Stimulated activated CD8-positive, alpha-beta memory T cell treated with anti-CD3 and anti-CD28 coated beads, Interleukin-4, amount 100 ng/mL, for 4 hours (primary cell): ENCODE measurements at places on chromosomes 5 and 9.

GRCh38 chr5:98772415-98773213 lies 849 bp upstream of the RGMB start:
- no peak for DNase-seq

GRCh38 chr5:6994097-6994496 lies 280.9 kb downstream of the TENT4A start:
- DNase-seq, result no peak

DNA sequence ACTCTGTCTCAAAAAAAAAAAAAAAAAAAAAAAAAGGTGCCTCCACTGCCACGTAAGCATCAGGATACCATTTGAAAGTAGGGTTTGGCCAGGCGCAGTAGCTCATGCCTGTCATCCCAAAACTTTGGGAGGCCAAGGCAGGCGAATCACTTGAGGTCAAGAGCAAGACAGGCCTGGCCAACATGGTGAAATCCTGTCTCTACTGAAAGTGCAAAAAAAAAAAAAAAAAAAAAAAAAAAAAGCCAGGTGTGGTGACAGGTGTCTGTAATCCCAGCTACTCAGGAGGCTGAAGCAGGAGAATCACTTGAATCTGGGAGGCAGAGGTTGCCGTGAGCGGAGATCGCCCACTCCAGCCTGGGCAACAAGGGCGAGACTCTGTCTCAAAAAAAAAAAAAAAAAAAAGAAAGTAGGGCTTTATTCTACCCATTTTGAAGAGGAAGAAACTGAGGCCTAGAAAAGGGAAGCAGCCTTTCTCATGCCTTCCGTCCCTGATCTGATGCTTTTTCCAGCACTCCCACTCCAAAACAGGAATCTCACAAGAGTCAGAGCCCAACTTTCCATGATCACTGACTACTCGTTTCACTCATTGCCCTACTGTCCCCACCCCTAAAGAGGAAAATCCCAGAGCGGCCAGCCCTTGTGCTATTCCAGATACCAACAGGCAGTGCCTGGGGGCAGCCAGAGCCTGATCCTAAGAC lies 16.3 kb upstream of the CCIN start:
- no peak for DNase-seq

- DNase-seq, result no peak
Measured at GRCh38 chr5:158899211-158899610, 200.5 kb downstream of the EBF1 start.

- no peak for DNase-seq
Measured at GRCh38 chr5:122780296-122780695, 5.4 kb downstream of the SNX2 start.

- DNase-seq, result no peak
Measured at GRCh38 chr5:128111818-128112448, 28.4 kb downstream of the SLC12A2 start.

GRCh38 chr5:98827161-98827560 lies 53.7 kb downstream of the RGMB start:
- DNase-seq, result no peak

DNA sequence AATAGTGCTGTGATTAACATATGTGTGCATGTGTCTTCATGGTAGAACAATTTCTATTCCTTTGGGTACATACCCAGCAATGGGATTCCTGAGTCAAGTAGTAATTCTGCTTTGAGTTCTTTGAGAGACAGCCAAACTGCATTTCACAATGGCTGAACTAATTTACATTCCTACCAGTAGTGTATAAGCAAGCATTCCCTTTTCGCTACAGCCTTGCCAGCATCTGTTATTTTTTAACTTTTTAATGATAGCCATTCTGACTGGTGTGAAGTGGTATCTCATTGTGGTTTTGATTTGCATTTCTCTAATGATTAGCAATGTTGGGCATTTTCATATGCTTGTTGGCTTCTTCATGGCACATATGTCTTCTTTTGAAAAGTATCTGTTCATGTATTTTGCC lies 308.5 kb downstream of the ARRDC3 start:
- DNase-seq, result no peak

- DNase-seq, result no peak
Measured at GRCh38 chr5:144451187-144451973, 280.7 kb downstream of the KCTD16 start.

- no peak for DNase-seq
Measured at GRCh38 chr9:92961627-92962302, 14.4 kb downstream of the FGD3 start.
